CD4-positive, alpha-beta T cell treated with Interleukin-10 for 1 hour (primary cell): ENCODE measurements at places on chromosomes 12 and 14.
A peak's percentile ranks its signal among the peaks of the same experiment; 100 is the strongest.

DNA sequence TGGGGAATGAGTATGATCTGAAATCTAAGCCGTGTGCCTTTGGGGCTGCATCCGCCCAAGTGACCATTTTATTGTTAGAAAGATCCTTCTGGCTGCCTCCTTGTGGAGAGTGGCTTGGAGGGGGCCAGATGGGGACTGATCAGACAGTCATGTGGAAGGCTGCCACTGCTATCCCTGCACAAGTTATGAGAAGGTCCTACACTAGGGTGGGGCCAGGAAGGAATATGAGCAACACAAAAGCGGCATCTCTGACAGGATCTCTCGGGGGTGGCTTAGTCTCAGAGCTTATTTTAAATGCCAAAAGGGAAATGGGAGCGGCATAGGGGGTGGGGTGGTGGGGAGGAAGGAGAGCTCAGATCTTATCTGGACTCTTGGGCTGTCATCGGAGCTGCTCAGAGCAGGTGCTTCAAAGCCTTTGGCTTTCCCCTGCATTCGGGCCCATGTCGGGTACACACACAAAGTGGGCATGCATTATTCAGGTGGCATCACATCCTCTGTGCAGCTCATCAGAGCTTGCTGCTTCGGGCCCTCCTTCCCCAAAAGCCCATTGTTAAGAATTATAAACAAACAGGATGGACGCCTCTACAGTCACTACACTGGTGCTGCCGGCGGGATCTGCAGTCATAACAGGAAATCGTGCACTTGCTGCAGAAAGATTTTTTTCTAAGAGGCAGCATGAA is 805.4 kb downstream of the VRK1 start:
- peak; percentile 81 for DNase-seq

GRCh38 chr12:121132601-121133481 is at the start of gene P2RX7:
P2RX7 (plus strand) TSS chr12:121132876; CDS start chr12:121132971, 95 bp downstream.
- peak; percentile 48 for DNase-seq

GRCh38 chr14:37083599-37083998 is 88.8 kb downstream of the SLC25A21 start:
- no peak for DNase-seq

GRCh38 chr12:93825931-93826555 is 148.9 kb downstream of the CRADD start:
- DNase-seq: no peak

GRCh38 chr12:105920161-105920684 is 218.5 kb downstream of the NUAK1 start:
- DNase-seq: no peak

GRCh38 chr12:78384541-78384940 is 480.0 kb upstream of the SYT1 start:
- DNase-seq: no peak

DNA sequence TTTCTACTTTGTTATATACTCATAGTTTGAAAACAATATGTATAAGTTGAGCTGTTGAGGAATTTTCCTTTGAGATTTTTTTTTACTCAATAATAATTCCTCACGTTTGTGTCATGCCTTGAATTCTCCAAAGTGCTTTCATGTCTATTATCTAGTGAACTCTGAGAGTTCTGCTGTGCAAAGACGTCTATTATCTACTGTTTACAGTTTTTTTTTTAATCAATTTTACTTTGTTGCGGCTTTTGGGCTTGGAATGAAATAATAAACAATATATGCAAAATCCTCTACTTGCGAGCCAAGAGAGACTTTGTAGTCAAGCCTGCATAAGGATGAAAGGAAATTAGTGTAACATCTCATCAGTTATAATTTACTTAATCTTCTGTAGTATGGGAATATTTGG is 107.2 kb upstream of the FRMD6 start:
- no peak for DNase-seq

DNA sequence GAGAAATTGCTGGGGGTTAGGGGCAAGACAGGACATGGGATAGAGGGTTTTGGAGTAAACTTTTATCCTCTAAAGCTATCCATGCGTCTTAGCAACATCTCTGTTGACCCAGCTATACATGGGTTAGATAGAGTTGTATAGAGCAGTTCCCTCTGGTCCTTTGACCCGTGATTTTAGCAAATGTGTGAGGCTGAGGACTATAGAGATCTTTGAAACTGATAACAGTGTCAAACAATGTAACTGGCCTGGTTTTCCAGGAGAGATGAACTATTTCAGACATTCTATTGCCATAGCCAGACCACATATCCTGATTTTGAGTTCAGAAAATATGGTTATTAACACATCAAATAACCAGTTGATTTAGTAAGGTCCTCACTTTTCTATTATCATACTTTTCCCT is 60.4 kb downstream of the B4GALNT3 start:
- DNase-seq: no peak

- DNase-seq: no peak
Measured at GRCh38 chr14:58954052-58954451, 234.4 kb upstream of the DAAM1 start.

GRCh38 chr12:124386059-124386458 is 91.2 kb downstream of the RFLNA start:
- no peak for DNase-seq

DNA sequence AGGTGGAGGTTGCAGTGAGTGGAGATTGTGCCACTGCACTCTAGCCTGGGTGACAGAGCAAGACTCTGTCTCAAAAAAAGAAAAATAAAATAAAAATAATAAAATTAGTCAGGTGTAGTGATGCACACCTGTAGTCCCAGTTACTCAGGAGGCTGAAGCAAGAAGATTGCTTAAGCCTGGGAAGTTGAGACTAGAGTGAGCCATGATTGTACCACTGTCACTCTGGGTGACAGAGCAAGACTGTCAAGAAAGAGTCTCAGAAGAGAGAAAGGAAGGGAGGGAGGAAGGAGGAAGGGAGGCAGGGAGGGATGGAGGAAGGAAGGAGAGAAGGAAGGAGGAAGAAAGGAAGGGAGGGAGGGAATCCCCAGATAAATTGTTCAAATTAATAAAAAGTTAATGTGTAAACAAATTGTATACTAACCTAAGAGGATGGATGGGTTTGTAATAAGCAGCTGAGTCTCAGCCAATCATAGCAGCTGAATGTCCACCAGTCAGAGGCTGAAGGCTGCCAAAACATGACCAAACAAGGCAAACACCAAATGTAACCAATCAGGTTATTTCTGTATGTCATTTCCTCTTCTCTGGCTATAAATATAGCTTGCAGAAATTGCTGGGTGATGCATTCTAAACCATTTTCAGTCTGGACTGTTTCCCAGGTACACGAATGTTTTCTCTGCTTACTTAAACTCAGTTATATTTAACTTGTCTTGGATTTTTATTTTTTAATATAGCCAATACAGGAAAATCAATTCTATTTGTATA is 6.1 kb upstream of the CDCA4 start:
- no peak for DNase-seq

GRCh38 chr14:99596071-99596627 is 7.9 kb downstream of the CCDC85C start:
- no peak for DNase-seq

- no peak for DNase-seq
Measured at GRCh38 chr12:93749515-93749914, 72.3 kb downstream of the CRADD start.

DNA sequence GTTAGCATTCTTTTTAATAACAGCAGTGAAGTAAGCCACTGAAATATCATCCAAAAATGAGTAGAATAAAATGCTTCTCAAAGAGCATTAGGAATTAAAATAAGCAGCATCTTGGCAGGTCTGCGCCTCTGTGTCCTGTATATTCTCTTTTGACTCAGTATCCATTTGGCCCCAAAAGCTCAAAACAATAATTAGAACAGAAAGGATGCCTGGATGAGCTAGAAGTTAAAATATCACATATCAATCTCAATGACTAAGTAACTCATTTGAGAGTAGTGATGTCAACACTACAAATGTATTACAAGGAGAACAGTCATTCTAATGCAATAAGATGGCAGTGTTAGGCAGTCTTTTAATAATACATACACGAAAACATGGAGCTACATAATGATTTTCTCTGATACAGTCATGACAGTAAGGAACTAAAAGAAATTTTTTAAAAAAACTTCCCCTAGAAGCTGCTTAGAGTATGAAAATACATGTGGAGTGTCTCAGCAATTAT is 160.9 kb upstream of the ABCD2 start:
- no peak for DNase-seq

- DNase-seq: no peak
Measured at GRCh38 chr12:63995512-63995911, 151.0 kb downstream of the SRGAP1 start.

DNA sequence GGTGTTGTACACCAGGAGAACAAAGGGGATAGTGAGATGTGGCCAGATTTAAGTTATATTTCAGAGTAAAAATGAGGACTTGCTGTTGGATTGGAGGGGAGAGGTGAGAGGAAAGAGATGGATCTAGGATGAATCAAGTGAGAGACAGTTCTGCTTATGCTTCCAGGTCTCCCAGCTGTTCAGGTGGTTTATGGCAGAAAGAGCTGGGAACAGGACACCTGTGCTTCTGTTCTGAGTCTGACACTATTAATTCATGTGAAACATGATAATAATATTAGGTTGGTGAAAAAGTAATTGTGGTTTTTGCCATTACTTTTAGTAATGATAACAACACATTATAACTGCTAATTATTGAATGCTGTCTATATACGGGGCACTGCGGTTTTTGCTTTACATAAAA is 55.7 kb downstream of the SLC15A5 start:
- DNase-seq: no peak

DNA sequence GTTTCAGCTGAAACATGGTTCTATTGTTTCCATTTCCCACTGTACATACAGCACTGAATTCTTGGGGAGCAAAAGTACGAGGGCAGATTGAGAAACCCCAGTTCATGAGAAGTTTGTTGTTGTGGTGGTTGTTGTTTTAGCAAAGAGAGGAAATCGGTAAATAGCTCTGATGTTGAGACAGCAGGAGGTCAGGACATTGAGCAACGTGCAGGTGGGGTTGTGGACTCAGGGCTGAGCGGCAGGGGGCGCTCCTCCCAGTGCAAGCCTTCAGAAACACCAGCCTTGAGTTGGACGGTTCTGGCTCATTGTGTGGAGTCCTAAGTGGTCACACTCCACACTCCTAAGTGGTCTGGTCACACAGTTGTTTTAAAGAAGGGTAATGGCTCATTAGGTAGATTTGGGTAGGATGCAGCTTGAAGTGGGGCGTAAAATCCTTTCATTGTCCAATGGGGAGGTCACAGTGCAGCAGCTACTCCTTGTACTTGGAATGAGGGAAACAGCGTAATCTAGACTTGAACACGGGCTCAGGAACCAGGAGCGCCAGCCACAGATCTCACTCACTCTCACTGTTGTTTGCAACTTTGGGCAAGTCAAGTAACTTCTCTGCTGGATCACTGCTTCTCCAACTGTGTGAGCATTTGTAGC is 14.5 kb upstream of the PWP1 start:
- DNase-seq: peak; percentile 37

DNA sequence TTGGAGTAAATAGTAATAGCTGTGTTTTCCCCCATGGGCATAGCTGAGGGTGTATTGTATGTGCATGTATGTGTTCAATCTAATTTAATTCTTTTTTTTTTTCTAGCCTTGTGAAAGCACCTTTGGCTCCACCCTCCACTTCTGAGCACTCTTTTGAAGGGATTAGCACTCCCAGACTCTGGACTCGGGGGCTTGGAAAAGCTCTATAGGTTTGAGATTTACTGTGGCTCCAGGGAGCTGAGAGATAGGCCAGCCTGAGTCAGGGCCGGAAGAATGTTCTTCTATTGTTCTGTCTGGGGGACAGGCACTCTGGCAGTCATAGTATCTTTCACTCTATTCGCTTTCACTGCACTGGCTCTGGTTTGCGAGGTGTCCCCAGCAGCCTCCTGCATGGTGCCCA is 540.0 kb upstream of the TBX3 start:
- no peak for DNase-seq

GRCh38 chr12:64739778-64740177 is 19.4 kb downstream of the GNS start:
- DNase-seq: no peak

GRCh38 chr12:77442633-77443032 is 377.3 kb upstream of the E2F7 start:
- DNase-seq: no peak

GRCh38 chr12:133264173-133264572 is 28.5 kb upstream of the ANHX start:
- DNase-seq: no peak

- no peak for DNase-seq
Measured at GRCh38 chr14:77478796-77479195, 19.8 kb downstream of the ISM2 start.

- no peak for DNase-seq
Measured at GRCh38 chr14:24874514-24875202, 175.3 kb downstream of the STXBP6 start.

DNA sequence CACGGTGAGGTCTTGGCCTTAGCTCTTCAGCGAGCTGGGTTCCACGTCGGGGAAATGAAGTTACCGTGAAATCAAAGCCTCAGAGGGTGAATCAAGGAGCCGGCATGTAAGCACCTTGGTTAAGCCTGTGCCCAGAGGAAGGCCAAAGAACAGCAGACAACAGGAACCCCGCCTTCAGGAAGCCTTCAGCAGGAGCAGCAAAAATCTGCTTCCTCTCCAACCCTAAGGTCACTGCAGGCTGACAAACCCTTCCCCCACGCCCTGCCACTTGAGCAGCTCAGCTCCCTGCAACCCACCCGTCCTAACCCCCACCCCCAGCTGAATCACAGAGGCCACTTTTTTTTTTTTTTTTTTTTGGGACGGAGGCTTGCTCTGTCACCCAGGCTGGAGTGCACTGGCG is 72.9 kb upstream of the LTA4H start:
- DNase-seq: peak; percentile 27

- no peak for DNase-seq
Measured at GRCh38 chr14:103206836-103207387, 83.7 kb downstream of the TNFAIP2 start.

DNA sequence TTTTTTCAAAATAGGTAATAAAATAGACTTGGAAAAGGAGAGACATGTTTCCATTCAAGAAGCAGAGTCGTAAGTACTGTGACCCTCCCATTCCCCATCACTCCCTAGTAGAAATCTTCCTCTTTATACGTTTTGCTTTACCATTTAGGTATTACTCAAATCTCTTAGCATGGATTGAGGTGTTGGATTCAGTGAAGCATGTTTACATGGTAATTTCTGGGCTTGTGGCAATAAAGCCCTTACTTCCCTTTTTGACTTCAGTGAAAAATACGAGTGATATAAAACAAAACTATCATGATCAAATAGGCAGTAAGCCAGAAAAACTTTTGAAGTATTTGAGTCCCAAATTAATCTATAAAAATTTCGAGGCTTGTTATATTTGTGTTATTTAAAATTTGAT is 27.4 kb downstream of the RAB21 start:
- no peak for DNase-seq
